ELF-1 (cell line): ENCODE measurements at places on chromosomes 3 and 15.

- no peak for DNase-seq
Observed at GRCh38 chr3:100099621-100100020, 14.7 kb downstream of the FILIP1L start.

DNA sequence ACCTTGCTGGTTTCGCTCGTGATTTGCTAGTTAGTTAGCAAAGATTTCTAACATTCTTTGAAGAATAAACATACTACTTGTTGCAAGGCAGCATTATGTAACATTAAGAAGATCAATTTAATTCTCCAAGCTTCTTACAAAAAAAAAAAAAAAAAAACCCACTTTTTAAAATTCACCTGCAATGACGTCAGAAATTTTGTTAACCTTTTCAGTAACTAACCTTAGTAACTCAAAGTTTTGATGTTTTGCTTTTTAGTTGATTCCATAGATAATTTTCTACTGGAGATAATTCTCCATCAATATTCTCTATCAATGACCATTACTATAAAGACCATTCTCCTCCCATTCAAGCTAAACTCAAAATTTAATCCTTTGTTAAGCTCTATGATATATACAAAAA lies 491.8 kb upstream of the TBL1XR1 start:
- DNase-seq = no peak

DNA sequence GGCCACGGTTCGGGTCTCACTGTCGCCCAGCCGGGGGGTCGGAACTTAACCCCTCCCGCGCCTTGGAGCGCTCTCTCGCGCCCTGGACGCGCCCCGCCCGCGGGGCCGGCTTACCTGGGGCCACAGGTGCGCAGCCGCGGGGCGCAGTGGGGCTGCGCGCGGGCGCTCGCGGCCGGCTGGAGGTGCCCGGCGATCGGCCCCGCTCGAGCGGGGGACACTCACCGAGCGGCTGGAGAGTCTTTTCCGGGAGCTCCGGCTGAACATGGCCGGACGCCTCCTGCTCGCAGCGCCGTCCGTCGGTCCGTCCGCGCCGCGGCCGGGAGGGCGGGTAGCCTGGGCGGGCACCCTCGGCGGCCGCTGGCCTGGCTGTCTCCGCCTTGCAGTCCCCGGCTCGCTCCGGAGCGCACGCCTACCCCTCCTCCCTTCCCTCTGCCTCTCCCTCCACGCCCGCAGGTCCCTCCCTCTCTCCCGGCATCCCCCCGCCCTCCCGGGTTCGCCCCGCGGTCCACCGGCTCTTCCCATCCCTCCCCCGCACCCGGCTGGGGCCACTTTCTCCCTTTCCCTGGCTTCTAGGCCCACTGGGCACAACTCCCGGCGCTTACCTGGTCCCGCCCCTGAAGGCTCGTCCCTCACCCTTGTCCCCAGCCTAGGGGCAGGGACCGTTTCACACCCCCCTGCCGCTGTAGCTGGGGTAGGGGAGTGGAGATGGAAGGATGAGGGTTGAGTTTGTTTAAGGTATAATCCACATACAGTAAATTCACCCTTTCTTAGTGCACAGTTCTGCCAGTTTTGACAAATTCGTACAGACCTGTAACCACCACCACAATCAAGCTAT lies 220.1 kb upstream of the PRICKLE2 start:
- DNase-seq = peak; percentile 58

DNA sequence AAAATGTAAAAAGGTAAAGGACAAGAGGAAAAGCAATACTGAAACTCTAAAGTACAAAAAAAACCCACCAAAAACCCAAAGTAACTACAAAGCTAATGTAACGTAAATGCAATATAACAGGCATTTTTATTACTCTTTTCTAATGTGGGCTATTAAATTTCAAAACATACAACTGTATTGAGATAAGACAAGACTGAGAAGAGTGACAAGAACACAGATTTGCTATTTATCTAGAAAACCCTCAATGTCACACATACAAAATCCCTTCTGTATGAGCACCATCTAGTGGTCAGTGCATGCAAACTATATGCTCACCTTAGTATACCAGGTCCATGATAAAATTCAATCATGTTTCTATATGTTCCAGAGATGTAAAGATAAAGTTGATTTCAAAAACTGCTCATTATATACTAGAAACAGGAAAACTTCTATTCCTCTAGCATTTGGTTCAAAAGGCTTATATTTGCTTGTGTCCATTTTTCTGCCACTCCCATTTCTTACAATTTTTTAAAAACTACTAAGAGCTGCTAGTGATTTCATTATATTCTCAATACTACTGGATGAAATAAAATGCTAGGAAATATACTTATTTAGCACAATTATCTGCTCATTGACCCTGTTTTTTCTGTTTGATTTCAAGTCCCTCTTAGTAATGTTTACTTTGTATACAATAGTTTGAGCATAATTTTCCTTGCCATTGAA lies 111.4 kb downstream of the DLG1 start:
- no peak for DNase-seq

DNA sequence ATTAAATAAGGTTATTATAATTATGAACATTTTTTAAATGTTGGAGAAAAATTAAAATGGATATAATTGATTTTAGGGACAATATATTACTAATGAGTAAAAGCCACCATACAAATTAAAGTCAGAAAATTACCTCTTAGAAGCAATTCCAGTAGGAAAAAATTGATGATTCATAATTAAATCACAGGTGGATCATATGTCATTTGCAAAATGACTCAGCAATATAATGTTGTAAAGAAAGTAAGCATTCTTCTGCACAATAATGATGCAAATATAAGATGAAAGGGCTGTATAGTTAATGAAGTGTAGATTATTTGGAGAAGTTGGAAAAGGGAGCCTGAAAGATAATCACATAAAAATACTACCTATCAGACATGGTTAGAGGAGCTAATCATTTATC lies 25.8 kb downstream of the ZPLD1 start:
- DNase-seq = no peak

DNA sequence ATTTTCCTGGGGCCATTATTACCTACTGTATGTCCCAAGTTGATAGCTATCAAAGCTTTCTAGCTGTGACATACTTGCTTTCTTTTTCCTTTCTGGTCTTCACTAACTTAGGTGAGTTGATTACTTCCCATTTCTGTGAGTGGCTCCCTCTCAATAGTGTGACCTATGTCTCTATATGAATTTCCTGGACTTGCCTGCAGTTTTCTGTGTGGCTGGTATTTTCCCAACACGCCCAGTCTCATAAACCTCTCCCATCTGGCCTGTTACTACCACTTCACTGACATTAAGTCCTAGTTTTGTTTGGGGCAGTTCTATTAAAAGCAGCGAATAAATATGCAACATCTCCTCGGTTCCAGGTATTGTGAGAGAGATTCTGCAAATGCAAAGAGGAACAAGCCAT lies 671.2 kb downstream of the SI start:
- no peak for DNase-seq
